ENCODE measurements at places on chromosomes 2 and 18.

DNA sequence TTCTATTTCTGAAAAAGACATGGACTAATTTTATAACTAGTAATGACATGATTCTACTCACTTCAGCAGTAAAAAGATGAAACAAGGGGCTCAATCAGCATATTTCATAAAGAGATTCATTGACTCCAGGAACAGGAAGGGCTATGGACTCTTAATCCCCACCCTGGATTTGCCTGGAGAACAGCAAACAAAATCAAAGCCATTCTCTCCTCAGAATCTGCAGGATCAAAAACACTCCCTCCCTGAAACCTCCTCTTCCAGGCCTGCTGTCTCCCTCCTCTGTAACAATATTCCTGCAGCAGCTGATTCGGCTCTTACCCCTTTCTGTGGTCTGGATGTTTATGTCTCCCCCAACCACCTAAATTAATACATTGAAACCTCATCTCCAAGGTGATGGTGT, 57.0 kb downstream of the ZC3H8 start:
- DNase-seq, result no peak

- DNase-seq, result peak; percentile 38
These were observed 91.7 kb upstream of the RMDN2 start for GRCh38 chr2:37833423-37833822.

DNA sequence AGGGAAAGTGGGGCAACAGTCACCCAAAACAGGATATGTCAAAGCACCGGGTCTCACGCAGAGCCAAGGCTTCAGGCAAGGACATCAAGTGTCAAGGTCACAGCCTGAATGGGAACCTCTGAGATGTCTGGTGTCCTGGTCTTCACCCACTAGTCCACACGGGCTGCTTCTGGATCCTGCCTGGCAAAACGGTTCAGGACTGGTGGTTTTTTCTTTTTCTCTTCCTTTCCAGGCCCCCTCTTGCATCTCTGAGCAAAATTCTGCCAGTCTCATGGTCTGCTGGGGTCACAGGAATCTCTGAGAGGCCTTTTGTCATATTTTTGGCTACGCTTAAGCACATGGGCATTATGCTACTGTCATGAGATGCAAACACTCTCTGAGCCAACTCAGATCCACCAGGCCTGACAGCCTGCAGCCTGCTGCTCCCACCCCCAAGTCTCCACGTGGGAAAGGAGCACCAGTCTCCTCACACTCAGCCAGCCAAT, 518.2 kb upstream of the ZEB2 start:
- no peak for DNase-seq

GRCh38 chr2:85697096-85697495, 2.9 kb downstream of the GNLY start:
- no peak for DNase-seq

- DNase-seq, result no peak
These were observed 13.3 kb downstream of the EIF2AK3 start for GRCh38 chr2:88613921-88614320.

- no peak for DNase-seq
These were observed 4.8 kb upstream of the SLC38A11 start for GRCh38 chr2:164960159-164960558.

DNA sequence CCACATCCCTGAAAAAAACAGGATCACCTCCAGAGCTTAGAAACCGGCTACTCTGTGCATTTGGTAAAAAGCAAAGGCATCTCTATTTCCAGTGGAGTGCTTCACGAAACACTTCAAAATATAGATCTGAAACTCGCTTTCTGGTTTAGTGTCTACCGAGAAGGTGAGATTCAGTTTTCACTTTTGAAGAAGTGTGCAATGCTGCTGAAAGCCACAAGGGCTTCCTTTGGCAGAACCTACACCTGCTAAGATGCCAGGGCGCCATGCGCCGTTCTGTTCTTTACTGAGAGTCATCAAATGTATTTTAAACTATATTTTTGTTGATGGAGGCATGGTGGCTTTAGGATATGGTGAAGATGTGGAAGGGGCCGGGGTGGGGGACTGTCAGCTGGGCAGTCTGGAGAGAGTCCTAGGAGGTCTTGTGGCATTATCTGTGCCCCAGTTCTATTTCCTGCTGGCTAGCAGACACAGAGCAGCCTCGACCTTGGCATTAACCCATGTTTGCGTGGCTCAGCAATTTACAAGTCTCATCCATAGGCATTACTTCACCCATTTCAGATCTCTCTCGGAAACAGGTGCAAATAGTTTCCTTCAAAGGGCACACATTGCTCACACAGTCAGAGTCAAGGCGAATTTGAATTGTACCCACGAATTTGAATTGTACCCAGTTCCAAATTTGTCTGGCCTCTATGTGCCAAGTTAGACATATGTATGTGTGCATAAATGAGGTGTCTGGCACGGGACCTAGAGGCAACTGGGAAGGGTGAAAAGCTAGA, 46.7 kb upstream of the KCNF1 start:
- DNase-seq, result peak; percentile 73

- DNase-seq, result no peak
These were observed 2.1 kb upstream of the PCBP1 start for GRCh38 chr2:70084973-70085710.

DNA sequence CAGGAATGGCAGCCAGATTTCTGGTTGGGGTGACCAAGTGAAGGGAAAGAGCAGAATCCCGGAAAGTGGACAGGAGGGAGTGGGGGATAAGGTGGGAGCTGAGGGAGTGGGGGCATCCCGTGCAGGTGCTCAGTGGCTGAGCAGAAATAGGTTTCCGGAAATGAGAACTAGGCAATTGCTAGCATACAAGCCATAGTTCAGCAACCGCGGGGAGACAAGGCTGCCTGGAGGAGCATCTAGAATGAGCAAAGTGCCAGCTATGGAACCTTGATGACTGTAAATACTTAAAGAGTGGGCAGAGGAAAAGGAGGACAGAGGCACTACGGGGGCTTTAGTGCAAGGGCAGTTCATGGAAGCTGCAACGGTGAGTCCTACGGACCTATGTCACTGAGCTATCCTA, 220.2 kb downstream of the BCL11A start:
- no peak for DNase-seq

DNA sequence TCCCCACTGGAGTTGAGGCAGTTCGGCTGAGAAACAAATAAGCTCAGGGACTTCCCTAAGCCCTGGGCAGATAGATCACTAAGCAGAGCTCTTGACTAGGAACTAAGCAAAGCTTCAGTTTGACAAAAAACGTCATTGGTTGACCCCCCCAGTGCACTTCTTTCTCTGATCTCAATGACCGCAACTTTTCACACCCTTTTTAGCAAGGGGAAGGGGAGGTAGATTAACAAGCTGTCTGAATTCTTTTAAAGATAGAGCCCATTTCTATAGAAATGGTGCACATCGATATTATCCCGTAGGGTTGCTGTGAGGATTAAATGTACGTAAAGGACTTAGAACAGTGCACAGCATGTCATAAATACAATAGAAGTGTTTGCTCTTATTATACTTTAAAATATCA, 42.5 kb downstream of the PIEZO2 start:
- no peak for DNase-seq

GRCh38 chr2:210435439-210435838, 41.1 kb downstream of the LANCL1 start:
- no peak for DNase-seq

GRCh38 chr2:196959734-196960338, 33.3 kb upstream of the PGAP1 start:
- no peak for DNase-seq

- no peak for DNase-seq
These were observed 110.8 kb upstream of the TRIB2 start for GRCh38 chr2:12605936-12606335.

GRCh38 chr2:128732976-128733431, 414.3 kb upstream of the HS6ST1 start:
- no peak for DNase-seq

DNA sequence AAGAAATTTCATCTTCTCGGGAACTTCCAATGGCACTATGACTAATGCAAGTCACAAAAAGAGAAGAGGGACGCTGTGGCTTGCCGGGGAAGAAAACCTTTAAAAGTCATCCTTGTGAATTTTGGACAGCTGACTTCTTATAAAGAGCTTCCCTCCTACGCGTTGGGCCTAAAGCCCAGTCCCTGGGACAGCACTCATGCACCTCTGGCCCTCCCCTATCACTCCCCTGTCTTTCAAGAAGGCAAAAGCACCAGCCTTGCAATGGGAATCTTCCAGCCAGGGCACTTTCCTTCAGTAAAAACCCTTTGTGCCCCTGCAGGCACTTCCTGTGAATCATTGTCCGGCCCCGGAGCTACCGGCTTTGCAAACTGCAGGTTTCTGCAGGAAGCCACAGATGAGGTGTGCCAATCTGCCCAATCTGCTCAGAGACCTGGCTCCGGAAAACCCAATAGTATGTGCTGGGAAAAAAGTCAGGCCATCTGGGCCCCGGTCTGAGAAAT, 7.1 kb downstream of the MREG start:
- no peak for DNase-seq

DNA sequence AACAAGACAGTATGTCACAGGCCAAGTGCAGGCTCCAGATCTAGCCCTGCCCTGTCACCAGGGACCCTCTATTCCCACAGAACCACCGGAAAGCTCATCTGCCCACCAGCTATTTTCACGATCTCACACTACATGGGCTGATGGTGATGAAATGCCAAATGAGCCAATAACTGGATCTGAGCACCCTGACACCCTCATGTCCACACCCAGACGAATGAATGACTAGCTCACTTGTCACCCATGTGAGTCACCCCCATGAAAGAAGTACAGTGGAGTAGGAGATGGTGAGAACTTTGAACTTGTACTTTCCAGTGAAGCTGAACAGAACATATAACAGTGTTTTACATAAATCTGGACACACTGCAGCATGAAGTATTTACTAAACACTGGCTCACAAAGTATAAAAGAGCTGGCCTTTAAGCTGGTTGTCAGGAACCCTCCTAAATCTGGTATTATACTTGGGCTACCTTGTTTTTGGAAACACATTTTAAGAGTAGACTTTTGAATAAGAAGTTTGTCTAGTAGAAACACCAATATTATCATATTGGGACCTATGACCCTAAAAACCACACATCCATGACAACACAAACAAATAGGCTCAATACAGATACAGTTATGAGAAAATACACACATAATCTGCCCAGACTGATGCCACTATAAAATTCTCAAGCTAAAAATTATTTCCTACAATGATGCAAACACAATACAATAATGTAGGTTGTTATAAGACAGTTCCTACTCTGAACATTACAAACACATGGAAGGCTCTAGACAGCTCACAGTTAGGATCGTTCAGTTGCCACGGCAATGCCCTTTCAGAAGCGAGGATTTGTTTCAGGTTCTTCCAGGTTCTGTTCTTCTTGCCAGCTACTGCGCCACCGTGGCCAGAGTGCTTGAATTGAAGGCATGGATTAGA, 19.0 kb downstream of the INO80C start:
- DNase-seq, result no peak

DNA sequence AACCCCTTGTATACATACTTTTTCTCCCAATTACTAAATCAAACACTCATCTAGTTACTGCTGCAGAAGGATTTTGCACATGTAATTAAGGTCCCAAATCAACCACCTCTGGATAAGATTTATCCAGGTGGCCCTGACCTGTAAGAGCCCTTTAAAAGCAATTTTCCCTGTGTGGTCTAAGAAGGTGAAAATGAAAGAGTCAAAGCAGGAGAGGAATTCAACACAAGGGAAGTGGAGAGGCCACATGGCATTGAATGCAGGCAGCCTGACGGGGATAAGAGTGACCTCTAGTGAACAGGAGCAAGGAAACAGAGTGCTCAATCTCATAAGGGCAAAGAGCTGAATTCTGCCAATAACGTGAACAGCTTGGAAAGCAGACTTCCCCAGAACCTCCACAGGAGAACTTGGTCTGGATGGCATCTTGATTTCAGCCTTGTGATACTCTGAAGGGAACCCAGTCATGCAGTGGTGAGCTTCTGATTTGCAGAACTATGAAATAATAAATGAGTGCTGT, 27.2 kb downstream of the PPP3R1 start:
- DNase-seq, result no peak

- no peak for DNase-seq
These were observed 113.3 kb downstream of the TFCP2L1 start for GRCh38 chr2:121171625-121172119.

DNA sequence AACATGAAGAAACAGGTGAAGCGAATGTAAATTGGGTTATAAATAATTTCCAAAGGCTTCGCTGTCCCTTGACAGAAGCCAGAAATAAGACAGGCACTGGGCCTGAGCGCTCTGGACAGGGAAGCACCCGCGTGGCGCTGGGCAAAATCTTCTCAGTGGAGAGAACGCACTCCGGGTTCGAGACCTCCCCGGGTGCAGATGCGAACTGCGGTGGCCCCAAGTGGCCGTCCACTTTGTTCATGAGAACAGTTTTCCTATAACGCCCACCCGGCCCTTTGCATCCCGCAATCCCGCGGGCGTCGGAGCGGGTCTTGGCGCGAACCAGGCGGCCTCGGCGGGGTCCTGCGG, 651 bp upstream of the DPYSL5 start:
- DNase-seq, result no peak

DNA sequence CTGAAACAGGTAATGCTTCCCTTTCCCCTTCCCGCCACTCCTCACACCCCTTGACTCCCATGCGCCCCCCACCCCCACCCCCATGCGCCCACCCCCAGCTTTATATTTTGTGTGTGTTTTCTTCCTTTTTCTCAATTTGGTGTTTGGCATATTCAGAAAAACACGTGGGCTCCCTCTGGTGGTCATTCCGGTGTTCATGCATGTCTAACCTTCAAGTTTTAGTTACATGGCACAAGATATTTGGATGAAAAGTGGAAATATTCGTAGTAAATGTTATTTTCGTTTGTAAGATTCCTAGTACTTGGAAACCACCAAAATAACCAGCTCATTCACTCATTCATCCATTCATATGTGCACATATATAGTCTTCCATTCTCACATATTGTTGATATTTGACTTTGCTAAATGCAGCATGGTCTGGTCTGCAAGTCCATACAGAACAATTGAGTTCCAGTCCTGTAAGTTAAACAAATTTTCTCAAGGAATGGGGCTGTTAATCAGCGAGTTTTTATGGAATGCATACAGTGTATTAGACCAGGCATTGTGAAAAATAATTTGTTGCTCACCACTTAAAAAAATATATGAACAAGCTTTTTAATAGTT, 143.6 kb upstream of the MAP3K20 start:
- DNase-seq, result peak; percentile 56

GRCh38 chr18:68426731-68427315, 288.1 kb downstream of the TMX3 start:
- no peak for DNase-seq

DNA sequence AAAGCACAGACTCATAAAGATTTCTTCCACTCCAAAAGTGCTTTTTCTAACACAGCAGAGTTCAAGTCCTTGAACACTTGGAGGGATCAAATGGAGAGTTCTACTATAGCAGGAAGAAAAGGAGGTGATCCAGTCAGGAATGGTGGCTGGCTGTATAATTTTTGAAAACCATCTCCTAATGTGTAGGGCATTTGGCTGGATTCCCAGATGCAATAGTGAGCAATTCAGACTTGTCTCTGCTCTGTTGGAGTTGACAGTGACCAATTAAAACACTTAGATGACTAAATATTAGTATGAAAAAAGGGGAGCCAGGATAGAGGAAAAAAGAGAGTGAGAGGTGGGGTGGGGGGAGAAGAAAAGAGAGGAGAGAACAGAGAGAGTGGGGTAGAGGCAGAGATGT, 5.3 kb upstream of the G6PC2 start:
- no peak for DNase-seq

Data from GM13976 (cell line).